ENCODE measurements at places on chromosomes 6 and 20.

DNA sequence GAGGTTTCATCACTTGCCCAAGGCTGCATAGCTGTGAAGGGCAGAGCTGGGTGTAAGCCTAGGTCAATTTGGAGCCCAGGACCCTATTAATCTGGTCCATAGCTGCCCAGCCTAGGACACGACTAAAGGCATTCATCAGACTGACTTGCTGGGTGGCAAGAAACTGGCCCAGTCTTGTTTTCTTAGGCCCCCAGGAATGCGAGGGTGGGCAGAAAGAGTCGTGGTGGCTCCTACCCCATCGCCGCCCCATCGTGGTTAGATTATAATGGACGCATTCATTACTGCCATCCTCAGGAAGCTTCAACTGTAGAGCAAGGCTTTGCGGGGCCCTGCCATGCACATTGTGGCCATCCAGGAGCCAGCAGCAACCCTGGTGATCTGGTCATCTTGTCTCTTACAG, 16.1 kb downstream of the DYNLRB1 start:
- DNase-seq = no peak

DNA sequence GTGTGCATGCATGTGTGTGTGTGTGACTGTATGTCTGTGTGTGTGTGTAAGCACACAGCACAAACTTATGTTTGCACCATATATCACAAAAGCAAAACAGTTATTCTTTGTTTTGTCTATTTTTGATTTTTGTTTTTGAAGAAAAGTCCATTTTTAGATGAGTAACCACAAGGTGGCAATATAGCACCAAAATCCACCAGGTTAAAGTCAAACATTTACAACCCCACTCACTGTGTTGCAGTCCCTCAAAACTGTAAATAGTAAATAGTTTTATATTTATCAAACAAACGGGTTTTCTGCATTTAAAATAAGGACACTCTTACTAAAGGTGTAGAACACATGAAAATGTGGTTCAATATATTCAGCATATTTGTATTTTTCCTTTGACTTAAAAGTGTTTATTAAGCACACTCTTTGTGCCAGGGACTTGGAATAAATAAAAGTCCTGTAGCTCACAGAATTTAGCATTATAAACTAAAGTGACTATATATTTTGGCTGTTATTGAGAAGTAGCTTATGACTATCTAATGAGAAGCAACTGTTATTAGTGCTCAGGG, 118.5 kb downstream of the GFRAL start:
- DNase-seq = no peak

GRCh38 chr20:49230021-49230420, 10.8 kb downstream of the DDX27 start:
- DNase-seq = no peak

- no peak for DNase-seq
These were observed 37.5 kb upstream of the IER3 start for GRCh38 chr6:30781743-30782424.

DNA sequence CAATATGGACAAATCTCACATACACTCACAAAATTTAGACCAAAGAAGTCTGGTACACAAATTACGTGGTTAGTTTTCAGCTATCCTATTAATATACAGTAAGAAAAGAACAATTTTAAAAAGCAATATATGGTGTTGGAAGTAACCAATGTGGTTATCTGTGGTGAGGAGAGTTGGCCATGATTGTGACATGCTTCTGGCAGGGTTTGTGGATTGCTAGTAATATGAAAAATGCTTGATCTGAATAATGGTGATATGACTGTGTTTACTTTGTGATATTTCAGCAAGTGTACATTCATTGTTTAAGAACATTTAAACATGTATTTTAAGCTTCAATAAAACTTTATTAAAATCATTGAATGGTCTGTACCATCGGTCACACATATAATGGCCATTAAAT, 99.1 kb downstream of the ADGB start:
- DNase-seq = no peak

DNA sequence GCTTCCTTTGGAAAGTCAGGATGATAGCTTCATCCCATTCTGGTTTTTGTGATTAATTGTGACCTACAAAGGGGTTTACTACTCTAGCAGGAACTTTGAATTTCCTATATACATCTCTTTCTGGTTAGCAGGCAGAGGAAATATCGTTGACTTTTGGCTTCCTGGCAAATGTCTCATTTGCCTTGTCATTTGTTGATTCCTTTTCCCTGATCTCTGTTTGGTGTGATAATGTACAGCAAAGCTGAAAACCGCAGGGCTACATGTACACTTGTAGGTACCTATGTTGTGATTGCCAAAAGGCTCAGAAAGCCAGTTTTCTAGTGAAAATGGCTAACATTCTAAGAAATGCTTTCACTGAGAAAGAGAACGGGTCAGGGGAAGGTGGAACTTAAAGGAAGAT, 44.3 kb downstream of the TOP1 start:
- no peak for DNase-seq

DNA sequence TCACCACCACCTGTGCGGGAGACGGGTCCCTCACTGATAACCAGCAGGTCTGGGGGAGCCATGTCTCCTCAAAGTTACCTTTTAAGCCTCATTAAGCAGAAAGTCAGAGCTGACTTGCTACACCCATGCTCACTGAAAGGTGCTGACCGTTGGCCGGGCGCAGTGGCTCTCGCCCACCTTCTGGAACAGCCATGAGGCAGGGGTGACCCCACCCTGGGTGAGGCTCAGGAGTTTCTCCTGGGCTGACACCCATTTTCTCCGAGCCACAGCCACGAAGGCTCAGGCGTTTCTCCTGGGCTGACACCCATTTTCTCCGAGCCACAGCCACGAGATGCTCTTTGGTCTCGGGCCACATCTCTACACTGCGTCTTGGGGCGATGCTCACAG, 10.2 kb downstream of the BHLHE23 start:
- DNase-seq = no peak

DNA sequence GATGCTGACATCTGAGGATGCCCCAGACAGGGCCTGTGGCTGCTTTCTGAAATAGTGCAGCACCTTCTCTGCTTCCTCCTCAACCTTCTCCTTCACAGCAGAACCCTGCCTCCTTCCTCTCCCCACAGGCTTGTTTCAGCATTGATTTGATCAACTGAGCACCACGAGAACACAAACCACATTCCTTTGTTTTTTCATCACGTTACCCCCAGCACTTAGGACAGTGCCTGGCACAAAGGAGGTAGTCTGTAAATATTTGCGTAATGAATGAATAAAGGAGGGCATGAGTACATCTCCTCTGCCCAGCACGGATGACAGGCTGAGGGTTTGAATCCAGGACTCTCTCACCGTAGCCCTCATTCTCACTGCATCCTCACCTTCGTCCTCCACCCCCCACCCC, 21.3 kb upstream of the WFDC2 start:
- DNase-seq = no peak

DNA sequence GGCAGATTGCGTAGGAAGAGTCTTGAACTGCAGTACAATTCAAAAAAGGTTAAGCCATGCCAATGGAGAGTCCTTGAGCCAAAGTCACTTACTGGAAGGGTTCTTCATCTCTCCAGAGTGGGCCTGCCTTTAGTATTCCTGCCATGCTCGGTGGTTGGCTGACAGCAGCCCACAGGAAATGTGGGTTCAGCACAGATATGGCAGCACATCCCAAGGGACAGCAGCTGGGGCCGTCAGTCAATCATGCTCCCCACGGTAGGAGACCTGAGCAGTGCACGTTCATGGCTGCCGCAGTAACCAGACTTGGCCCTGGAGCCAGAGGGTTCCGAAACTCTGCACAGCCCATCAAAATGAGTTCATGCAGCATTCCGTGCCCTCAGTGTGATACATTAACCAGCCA, 63.6 kb upstream of the SIRPA start:
- no peak for DNase-seq

- no peak for DNase-seq
These were observed 88.9 kb upstream of the ELOVL5 start for GRCh38 chr6:53437557-53438202.

- no peak for DNase-seq
These were observed 84.6 kb downstream of the PDE7B start for GRCh38 chr6:135935941-135936601.

DNA sequence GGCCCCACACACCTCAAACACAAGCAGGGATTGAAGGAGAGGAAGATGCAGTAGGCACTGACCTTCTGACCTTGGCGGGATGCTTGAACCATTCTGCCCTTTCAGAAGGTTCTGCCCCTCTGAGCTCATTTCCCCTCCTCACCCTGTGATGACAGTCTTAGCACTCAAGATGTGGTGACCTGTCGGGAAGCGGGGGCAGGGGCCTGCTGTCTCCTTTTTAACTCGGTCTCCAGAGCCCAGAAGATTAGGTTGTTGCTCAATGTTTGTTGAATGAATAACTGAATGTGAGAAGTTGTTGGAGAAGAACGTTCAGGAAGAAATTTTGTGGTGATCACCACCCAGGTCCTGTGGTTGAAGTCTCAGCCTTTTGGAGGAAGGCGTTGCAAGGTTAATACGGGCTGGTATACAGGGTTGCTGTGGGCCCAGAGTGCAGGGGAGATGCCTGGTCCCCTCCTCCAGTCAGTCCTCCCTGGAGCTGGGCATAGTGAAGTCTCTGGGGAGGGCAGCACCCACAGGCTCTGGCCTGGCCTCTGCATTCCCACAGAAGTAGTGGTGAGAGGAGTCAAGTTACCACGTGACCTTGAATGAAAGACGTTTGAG, 49.7 kb upstream of the FUCA2 start:
- no peak for DNase-seq

DNA sequence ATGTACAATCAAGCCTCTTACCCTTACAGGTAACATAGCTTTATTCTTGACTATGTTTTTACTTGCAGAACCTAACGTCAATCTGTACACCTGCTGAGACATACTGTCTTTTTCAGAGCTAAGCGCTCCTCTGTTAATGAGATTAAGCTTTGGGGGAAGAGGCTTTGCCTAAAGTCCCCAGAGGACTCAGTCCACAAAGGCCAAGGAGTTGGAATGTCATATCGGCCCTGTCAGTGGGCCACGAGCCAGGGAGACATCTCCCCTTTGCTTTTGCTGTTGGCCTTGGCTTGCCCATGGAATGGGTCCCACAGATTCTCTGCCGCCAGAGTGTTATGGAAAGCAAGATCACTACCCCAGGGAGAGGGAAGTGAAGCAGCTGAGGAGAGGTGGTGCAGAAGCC, 64.1 kb upstream of the SOX4 start:
- DNase-seq = no peak

- DNase-seq = no peak
These were observed 119.2 kb upstream of the SASH1 start for GRCh38 chr6:148223424-148223842.

DNA sequence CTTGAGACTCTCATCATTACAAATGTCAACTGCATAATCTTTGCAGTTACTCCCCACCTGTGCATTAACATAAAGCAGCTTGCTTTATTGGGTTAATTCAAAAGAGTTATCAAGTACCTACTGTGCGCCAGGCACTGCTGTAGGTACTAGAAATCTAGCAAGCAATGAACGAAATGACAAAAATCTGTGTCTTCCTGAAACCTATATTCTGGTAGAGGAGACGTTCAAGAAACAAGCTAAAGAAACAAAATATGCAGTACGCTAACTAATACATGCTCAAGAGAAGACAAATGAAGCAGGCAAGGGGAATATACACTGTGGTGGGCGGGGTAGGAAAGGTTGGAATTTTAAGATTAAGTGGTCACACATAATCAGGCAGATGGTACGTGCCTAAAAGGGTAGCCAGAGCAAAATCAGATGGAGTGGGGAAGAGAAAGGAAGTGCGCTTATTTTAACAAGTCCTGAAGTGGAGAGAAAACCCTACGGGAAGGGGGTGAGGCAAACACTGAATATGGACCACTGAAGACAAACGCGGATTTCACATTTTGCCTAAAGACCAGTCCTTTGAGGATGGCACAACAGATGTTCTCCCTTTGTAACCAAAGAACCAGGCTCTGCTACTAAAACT, 1.2 kb downstream of the ELOVL2 start:
- DNase-seq = no peak
